ENCODE measurements at places on chromosomes 12 and 14.

DNA sequence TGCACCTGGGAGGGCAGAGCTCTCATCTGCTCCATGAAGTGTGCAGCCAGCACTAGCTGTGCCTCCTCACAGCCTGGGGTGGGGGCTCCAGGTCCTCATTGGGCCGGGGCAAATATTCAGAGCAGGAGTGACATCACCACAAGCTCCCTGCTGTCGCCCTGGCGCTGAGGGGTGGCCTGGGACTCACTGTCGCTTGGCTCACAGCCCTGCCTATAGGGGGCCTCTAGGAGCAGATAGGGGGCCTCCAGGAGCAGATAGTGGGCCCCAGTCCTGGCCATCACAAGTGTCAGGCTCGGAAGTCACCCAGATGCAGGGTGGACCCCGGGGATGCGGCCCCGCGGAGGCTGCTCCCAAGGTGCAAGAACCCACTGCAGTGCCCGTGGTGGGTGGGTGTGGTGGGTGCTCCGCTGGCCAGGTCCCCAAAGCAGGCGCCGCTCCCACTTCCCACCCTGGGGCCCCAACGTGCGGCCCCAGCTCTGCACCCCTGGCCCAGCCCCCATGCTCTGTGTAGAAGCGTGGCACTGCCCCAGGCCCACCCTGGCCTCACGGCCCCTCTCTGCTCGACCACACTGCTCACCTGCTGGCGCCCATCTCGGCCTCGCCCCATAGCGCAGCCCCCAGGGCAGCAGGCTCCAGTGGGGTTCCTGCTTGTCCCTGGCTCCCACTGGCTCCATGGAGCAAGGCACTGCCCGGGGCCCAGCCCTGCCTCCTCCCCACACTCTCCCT, 18.0 kb downstream of the SYNJ2BP start:
- no peak for DNase-seq

- DNase-seq: no peak
Measured at GRCh38 chr12:48927261-48927660, 2.0 kb upstream of the FKBP11 start.

DNA sequence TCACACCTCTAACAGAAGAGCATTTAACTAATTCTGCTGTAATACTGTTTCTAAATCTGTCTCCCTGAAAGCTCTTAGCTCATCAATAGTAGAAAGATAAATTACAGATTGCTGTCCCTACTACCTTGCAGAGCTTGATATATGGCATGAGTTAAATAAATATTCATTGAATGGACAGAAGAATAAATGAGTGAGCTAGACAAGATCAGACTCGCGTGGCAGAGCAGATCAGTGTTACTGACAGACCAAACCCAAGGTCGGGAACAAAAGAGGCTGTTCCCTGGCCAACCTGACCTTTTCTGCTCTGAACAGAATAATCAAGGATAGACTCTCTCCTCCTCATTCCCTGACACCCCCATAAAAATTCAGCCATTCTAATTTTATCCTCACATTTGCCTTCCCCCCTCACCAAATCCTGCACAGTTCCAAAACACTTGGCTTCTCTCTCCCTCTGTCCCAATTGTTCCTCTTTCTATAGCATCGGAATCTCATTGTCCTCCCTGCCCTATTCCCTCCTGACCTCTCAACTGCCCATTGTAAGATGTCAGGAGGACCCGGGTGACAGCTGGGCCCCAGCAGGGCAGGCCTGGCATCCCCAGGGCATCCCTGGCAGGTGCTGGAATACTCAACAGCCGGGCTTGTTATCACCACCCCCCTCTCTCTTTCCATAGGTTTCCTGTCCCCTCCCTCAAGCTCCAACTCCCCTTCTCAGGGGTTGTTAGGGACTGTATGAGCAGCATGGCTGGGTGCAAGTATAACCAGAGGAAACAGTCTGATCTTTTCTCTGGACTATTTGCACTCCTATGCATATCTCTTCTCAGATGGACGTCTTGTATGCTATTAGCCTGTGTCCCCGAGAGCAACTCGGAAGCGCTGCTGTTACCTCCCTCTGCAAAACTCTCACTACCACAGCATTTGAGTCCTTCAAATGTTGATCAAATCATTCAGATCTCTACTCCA, 19.9 kb downstream of the NEUROD4 start:
- DNase-seq: no peak

GRCh38 chr14:105861985-105862465, 335.6 kb downstream of the TMEM121 start:
- no peak for DNase-seq

DNA sequence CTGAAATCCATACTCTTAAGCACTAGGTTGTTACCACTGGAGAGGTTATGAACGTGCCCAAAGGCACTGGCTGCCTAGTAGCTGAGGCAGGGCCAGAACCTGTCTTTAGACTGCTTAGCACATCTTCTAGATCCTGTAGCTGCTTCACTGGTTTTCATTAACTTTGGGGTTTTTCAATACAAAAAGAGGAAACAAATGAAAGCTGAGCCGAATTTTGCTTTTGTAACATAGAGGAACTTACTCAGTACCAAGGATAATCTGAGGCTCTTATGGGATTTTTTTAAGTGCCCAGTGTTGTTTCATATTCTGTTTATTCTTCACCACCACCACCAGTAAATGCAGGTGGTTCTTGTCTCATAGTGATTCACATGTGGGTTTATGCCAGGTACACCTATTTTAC, 396.1 kb downstream of the RAD51B start:
- DNase-seq: no peak

- no peak for DNase-seq
Measured at GRCh38 chr14:101595349-101595748, 34.1 kb downstream of the DIO3 start.

- no peak for DNase-seq
Measured at GRCh38 chr14:79575032-79575431, 636.3 kb downstream of the DIO2 start.

DNA sequence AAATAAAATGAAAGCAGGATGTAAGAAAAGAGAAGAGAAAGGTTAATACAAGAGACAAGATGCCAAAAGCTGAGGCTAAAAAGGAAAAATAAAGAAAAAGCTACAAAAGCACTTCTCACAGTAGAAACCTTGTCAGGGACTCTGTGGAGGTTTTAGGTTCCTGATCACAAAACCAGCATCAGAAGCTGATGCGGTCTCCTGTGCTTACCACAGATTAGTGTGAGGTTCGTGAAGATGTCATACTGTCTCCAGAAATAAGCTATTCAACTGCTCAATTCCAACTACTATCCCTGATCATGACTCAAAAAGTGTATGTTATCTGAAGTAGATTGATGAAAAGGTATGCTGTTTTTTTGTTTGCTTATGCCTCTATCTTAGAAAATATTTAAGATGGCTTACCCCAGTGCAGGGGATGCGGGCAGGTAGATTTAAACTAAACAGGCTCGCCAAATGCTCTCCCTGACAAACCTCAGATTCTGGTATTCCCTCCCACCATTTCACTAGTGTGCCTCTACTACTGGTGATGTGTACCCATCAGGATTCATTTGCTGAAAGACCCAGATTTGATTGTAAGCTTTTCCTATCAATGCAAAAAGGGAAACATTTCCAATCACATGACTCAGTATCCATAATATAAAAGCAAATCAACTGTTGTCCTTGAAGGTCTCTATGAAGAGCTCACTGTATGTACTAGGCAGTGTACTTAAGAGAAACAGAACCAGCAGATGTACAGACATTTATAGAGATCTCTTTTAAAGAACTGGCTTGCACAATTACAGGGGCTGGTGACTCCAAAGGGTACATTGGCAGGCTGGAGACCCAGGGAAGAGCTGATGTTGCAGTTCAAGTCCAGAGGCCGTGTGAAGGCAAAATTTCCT, 169.5 kb upstream of the FOXN3 start:
- no peak for DNase-seq
